NCI-H187 (cell line): ENCODE measurements at places on chromosomes 4 and X.

GRCh38 chr4:118883861-118884260 is 4.8 kb upstream of the SYNPO2 start:
- DNase-seq = no peak

DNA sequence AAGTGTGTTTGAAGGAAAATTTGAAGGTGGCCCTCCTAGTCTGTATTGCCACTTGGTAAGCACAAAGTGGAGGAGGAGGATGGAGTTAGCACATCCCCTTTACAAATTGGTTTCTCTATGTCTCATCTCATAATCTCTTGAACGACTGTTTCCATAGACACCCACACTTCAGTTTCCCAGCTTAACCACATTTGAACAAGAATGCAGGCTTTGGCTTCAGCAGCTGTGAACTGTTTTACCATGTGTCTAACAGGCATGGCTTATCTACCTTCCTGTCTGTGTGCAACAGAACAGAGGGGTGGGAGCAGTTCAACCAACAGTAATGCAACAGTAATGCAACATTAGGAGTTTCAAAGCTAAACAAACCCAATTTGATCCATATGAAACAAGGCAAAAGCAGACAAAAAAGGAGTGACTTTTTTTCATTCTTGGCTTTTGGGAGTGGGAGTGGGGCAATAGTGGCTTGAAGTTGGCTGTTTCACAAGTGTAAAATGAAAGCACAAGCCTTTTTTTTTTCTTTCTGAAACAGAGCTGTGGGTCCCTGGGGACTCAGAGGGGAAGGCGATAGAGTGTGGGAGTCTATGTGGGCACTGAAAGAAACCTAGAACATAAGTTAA is 108.0 kb downstream of the ITM2A start:
- DNase-seq = no peak

GRCh38 chrX:39995457-39995856 is 102.3 kb downstream of the BCOR start:
- DNase-seq = no peak

GRCh38 chr4:94469221-94469784 is 17.6 kb downstream of the PDLIM5 start:
- no peak for DNase-seq

GRCh38 chr4:164779811-164780216 is 25.9 kb downstream of the SMIM31 start:
- no peak for DNase-seq

GRCh38 chr4:173094739-173095421 is 73.7 kb upstream of the GALNT7 start:
- DNase-seq = no peak

DNA sequence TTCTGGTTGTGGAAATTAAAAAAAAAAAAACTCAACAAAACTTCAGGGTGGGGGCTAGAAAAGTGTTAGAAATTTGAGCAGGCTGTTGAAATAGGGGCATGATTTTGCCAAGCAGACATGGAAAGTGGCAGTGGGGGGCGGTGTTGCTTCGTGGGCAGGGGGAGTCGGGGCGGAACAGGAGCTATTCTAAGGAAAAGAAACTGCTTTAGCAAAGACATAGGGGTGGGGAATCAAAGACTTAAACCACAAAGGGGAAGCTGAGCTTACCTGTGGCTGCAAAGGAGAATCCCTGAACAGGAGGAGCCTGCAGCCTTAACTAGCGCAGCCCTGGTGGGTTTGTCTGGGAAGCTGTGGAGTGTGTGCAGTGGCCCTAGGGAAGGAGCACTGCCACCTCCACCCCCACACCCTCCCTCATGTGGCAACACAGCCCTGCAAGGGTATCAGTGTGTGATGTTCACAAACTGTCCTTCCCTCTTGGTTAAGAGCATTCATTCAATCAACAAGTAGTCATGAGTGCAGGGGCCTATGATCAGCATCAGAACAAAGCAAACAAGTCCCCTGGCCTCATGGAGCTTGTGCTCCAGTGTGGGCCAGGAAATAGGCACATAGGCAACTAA is 20.5 kb downstream of the SEL1L3 start:
- DNase-seq = no peak

- DNase-seq = no peak
Measured at GRCh38 chr4:109760682-109761081, 30.8 kb upstream of the PLA2G12A start.

- no peak for DNase-seq
Measured at GRCh38 chr4:56215141-56215783, 172.0 kb downstream of the AASDH start.

GRCh38 chr4:23728971-23729370 is 160.9 kb downstream of the PPARGC1A start:
- no peak for DNase-seq

DNA sequence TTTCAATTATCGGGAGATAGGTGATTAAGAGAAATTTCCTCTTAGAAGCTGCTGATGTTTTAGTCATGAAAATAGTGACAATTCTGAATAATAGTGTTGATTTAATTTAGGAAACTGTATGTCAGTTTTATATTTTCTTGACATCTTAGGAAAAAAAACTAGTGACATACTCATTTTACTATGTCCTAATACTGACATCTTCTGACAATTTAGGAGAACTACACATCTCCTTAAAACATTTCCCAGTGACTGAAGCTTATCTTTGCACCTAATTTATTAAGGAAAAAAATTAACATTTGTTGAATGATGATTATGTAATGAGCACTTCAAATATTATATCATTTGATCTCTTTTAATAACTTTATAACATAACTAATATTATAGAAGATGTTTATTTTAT is 42.0 kb upstream of the RBMXL3 start:
- DNase-seq = no peak

- no peak for DNase-seq
Measured at GRCh38 chrX:40467454-40467853, 113.3 kb upstream of the ATP6AP2 start.

- DNase-seq = no peak
Measured at GRCh38 chr4:14917298-14917633, 85.0 kb upstream of the CPEB2 start.

DNA sequence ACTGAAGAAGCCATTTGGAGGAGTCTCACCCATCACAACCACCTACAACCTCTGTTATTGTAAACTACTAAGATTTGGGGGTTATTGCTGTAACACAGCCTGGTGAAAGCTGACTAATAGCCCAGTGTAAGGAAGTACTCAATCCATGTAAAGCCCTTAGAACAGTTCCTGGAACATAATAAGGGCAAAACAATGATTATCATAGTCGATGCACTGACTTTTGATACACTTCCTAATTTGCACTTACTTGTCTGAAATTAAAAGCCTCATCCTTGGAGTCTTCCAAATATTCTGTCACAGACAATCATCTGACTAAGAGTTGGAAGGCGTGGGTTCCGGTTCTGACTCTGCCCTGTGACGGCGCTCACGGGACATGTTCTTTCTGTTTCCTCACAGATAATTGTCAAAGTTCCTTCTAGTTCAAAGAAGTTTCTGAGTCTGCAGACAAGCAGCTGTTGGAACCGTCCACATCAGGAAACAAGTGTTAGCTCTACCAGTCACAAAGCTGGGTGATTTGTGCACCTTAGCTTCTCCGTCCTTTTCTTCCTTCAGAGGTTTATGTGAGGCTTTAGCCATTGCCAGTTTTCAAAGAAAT is 33.4 kb upstream of the RASGEF1B start:
- DNase-seq = no peak

DNA sequence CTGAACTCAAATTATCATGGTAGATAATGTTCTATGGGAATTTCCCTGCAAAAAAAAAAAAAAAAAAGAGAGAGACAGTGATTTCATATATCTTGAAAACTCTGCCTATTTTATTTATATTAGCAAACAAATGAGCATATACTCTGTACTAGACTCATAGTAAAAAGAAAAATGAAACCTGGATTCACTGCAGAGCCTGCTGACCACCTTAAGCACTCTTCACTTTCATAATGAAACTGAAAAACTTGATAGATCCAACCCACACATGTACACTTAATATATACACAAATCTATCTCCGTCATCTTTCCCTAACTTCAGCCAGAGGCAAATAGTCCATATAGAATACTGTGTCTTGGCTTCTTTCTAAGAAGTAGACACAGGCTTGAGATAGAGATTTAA is 226.1 kb upstream of the KCNIP4 start:
- no peak for DNase-seq

DNA sequence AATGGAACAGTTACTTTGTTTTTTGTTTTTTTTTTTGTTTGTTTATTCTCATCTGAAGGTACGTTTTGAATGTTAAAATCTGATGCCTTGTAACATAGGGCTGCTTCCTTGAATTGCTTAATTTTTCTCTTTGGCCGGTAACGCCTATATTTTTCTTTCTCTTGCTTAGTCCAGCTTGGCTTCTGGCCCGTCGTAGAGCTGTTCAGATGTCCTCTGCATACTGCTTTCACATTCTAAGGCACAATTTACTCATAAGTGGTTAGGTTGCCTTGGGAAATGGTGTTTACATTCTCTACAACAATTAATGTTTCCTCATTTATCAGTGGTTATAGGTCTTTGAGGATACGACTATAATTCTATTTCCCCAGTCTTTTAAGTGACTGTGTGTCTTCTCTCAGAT is 7.9 kb downstream of the NONO start:
- DNase-seq = no peak

GRCh38 chr4:56723201-56723605 is 42.1 kb upstream of the HOPX start:
- no peak for DNase-seq

DNA sequence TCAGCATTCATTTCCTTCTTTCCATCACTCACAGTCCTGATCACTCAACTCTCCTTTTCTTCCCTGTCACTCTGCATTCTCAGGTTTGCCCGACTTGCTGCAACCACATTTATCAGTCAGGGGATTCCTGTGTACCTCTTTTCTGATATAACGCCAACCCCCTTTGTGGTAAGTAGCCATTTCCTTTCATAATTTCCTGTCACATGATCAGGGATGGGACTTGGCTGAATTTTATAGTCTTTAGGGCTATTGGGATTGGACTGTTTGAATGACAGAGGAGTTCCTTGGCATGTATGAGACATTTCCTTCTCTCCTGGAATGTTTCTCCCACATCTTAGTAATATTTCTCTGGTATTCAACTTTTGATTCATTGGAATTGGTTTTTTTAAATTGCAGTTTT is 11.0 kb downstream of the PGM2 start:
- no peak for DNase-seq

DNA sequence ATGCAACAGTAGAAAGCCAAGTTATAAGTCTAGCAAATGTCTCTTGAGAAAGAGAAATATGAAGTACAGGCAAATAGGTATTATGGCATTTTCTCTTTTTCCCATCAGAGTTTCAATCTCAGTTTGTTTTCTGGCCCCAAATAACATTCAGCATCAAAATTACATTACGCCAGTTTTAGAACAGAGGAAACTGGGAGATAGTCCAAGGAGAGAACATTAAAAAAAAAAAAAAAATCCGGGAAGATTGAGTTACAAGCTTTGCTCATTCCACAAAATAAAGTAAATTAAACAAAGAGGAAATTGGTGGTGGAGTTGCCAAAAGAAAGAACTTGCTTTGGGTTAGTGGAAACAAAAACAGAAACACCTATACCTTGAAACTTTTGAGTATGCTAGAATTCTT is 50.4 kb upstream of the IL13RA2 start:
- DNase-seq = no peak

- no peak for DNase-seq
Measured at GRCh38 chr4:186236126-186236525, 8.8 kb downstream of the KLKB1 start.

- DNase-seq = no peak
Measured at GRCh38 chr4:153114771-153115321, 89.4 kb upstream of the TRIM2 start.
